H7 (cell line): ENCODE measurements at places on chromosomes 3 and 15. TPM values are rescaled to one million over a fixed set of nuclear protein-coding genes. Genes with fewer than 3 reads are reported as not detected.

- no peak for DNase-seq
Measured at GRCh38 chr3:24540821-24541220, 46.2 kb upstream of the THRB start.

HRH1 gene
- total RNA-seq, result not detected in 2 replicates

DNA sequence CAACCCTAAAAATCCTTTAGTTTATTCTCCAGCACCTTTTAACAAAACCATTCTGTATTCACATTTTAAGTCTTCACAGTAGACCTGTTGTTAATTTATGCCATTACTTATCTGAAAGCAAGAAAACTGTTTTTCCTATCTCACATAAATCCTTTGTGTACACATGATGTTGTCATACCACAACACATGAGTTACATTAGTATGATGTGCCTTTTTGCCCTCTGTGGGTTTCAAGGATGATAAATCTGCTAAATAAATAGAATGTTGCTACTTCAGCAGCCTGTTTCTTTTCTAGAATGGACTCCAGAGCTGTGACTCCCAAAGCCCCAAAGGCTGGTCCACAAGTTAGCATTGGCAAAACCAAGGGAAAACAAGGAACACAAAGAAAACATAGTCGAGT, 151.6 kb downstream of the SERPINI1 start:
- DNase-seq, result no peak

AGTR1 gene
- total RNA-seq, result 0.03 and 0.30 TPM in 2 replicates

ITGA11 gene
- total RNA-seq, result 0.03 and 0.07 TPM in 2 replicates

DNA sequence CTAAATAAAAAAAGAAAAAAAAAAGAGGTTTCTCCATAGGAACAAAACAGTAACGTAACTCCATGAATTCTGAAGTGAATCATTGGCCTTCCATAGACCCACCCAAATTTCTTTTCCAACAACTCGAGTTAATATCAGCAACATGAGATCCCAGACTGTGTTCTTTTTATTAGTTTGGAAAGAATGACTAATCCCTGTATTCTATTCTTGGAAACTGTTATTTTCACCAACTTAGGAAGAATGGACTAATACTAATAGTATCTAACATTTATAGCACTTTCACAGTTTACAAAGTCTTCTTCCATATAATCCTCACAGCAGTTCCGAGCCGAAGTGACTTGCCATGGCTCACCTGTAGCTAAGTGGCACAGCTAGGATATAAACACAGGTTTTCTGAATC, 72.7 kb upstream of the SLC4A7 start:
- DNase-seq, result no peak

GRCh38 chr15:52013151-52013791, 5.7 kb upstream of the MAPK6 start:
- no peak for DNase-seq

KIF23 gene
- 68.6 and 81.9 TPM in 2 replicates for total RNA-seq

- DNase-seq, result no peak
Measured at GRCh38 chr3:19213603-19214220, 65.4 kb downstream of the KCNH8 start.

DNA sequence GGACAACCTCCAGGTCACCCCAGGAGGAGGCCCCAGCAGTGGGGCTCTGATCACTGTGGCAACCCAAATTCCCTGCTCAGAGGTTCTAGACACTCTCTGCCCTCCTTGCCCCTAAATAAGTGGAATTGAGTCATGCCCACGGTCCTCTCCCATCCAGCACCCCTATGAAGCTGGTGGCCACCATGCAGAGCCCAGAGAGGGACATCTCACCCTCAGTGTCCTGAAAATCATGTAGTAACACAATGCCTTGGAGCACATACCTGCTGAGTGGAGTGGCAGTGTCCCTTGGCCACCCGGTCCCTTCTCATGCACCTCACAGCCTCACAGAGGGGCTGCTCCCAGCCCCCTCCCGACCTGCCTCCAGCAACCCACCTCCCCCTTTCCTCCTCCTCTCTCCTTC, 114.3 kb upstream of the MEF2A start:
- no peak for DNase-seq

PATL2 gene
- total RNA-seq, result 0.24 and 1.5 TPM in 2 replicates

- DNase-seq, result peak; percentile 76
Measured at GRCh38 chr3:186772281-186772694, 11.1 kb upstream of the EIF4A2 start.

DNA sequence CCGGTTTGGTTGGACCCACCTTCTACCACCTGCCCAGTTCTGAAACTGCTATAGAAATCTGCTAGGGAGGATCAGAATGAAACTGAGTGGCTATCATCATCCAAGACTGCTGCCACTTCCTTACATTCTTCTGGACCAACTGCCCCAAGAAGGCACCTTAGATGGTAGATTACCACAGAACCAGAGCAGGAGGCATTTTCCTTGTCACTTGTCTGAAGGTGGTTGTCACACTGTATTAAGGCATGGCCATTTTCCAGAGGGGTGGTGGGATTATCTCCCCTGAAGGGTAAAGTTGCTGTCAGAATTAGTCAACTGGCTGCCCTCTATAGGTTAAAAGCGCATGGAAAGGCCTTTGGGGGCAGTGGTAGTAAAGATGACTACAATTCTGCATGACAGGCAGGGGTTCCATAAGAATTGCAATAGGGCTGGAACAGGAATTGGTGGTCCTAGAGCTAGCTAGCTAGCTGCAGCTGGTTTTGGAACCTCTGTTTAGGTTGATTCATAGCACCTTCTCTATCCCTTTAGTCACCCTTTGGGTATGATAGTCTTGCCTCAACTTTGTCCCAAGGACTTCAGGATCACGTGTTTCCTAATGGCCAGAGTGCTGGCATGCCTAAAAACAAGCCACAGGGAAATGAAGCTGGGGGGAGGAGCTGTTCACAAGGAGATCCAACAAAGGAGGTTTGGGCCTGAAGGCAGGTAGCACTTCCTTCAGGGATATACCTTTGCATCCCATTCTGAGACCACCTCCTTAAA, 4.8 kb upstream of the CSPG5 start:
- DNase-seq, result peak; percentile 56

GABPB1 gene
- total RNA-seq, result 39.6 and 43.0 TPM in 2 replicates

GRCh38 chr15:39332846-39333245, 248.0 kb upstream of the THBS1 start:
- no peak for DNase-seq

DNA sequence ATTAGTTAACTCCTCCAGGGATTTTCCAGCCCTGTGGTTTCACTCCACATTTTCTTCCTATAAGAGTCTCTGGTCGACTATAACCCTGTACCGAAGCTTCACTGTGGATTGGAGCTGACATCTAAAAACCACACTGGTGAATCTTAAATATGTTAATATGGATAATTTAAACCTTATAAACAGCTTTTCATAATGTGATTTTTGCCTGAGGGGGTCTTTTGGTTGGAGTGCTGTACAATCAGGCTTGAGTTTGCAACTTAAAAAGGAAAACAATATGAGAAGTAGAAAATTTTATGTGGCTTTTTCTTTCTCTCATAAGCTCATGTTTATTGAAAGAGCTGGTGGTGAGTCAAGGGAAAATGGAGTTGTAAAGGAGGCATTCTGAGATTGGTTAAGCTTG, 313.7 kb downstream of the VPS13C start:
- no peak for DNase-seq

DNA sequence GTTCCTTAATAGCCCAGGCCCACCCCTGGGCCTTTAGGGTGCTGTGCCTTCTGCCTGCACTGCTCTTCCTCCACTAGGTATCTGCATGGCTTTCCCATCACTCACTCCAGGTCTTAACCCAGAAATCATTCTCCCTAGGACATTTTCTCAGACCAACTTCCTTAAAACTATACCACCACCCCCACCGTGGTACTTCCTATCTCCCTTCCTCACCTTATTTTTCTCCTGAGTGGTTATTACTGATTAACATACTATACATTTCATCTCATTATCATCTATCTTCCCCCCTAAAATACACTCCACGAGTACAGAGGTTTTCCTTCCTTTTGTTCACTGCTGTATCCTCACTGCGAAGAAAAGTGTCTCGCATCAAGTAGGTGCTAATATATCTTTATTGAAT, 115.2 kb downstream of the ANO10 start:
- no peak for DNase-seq

GRCh38 chr3:46854555-46854991, 8.7 kb downstream of the MYL3 start:
- no peak for DNase-seq

GRCh38 chr3:38645076-38645475, 4.4 kb downstream of the SCN5A start:
- peak; percentile 47 for DNase-seq

- no peak for DNase-seq
Measured at GRCh38 chr3:147699175-147699838, 290.1 kb downstream of the ZIC1 start.

GRCh38 chr3:146501752-146502151, 32.4 kb upstream of the PLSCR2 start:
- no peak for DNase-seq

SAMD7 gene
- total RNA-seq, result not detected in 2 replicates

GRCh38 chr3:42655331-42655888, 1.9 kb downstream of the ZBTB47 start:
- peak; percentile 68 for DNase-seq

CCDC39 gene
- 0.07 TPM in 1 of 2 replicates, not detected in the other for total RNA-seq

- no peak for DNase-seq
Measured at GRCh38 chr3:178485756-178486155, 50.5 kb upstream of the KCNMB2 start.

GOLGA8R gene
- total RNA-seq, result 0.15 TPM in 1 of 2 replicates, not detected in the other

GRCh38 chr3:149968216-149968615, 2.5 kb downstream of the PFN2 start:
- DNase-seq, result no peak

DNA sequence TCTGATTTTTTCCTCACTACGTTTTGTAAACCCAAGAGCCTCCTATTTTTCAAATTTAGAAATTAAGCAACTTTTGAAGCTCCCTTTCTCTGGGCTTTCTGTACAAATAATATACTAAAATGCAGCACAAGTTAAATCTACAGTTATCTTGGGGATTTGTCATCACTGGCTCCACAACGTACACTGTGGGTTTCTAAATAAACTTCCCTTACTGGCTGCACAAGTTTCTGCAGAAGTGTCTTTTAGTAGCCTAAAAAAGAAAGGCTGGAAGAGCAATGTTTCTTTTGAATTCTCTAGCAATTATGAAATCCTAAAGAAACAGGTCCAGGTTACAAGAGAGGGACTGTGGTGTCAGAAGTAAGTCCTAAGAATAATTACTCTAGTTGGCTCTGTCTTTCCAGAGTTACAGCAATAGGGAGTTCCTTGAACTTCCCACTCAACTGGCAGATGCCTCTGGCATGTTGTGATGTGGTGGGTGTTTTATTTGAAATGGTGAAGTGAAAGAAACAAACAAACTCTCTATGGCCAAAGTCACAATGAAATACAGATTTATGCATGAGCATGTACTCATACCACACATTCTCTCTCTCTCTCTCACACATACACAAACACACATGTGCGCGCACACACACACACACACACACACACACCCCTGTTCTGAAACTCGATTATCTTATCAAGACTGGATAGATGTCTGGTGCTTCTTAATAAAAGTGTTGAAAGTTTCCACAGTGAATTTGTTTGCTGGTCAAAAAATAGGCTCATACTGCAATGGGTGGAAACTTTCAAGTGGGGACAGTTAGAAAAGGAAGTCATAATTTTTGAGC, 198.2 kb downstream of the SSR3 start:
- DNase-seq, result no peak

CADM2 gene
- total RNA-seq, result 1.8 and 2.7 TPM in 2 replicates

P3H2 gene
- 44.7 and 72.7 TPM in 2 replicates for total RNA-seq

OR5K2 gene
- not detected in 2 replicates for total RNA-seq

- no peak for DNase-seq
Measured at GRCh38 chr3:10420745-10421475, 84.5 kb downstream of the ATP2B2 start.

CHL1 gene
- 0.28 TPM in 1 of 2 replicates, not detected in the other for total RNA-seq

TERC gene
- total RNA-seq, result 217 and 361 TPM in 2 replicates

DNA sequence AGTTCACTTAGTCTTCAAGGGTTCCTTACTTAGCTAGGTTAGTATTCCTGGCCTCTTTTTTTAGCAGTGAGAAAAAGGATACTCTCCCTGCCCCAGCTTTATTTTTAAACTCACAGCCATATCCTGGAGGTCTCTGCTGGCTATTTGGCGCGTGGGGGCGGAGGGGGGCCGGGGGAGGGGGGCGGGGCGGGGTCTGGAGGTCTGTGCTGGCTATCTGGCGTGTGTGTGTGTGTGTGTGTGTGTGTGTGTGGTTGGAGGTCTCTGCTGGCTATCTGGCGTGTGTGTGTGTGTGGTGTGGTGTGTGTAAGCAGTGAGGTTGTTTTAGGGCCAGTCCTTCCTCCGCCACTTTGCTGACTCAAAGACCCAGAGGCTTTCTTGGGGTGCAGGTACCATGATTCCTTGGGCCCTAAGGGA, 579 bp upstream of the PLAAT1 start:
- peak; percentile 64 for DNase-seq

SCG5 gene
- total RNA-seq, result 6.0 and 21.2 TPM in 2 replicates

GRCh38 chr15:75371486-75371885, 3.1 kb upstream of the MAN2C1 start:
- no peak for DNase-seq

LRRC3B gene
- total RNA-seq, result 0.48 and 0.62 TPM in 2 replicates

- no peak for DNase-seq
Measured at GRCh38 chr15:86840996-86841395, 761.3 kb downstream of the AGBL1 start.

GRCh38 chr15:99911816-99912215, 178.6 kb upstream of the LYSMD4 start:
- DNase-seq, result no peak

- DNase-seq, result no peak
Measured at GRCh38 chr3:193960487-193961274, 175.3 kb upstream of the HES1 start.

AGBL1 gene
- total RNA-seq, result not detected in 2 replicates

FGF12 gene
- total RNA-seq, result 9.6 and 12.6 TPM in 2 replicates

POPDC2 gene
- total RNA-seq, result 0.59 TPM in 1 of 2 replicates, not detected in the other

- DNase-seq, result no peak
Measured at GRCh38 chr15:70054884-70055387, 42.8 kb downstream of the TLE3 start.

GRCh38 chr3:171187706-171188290, 161.3 kb upstream of the SLC2A2 start:
- peak; percentile 19 for DNase-seq
